T-helper 17 cell (primary cell): ENCODE measurements at places on chromosomes 3 and 15. TPM values are rescaled to one million over a fixed set of nuclear protein-coding genes. Genes with fewer than 3 reads are reported as not detected.

RASL12 gene
- not detected for total RNA-seq

TGM5 gene
- total RNA-seq = not detected

SSR3 gene
- total RNA-seq = 93.4 TPM

DNA sequence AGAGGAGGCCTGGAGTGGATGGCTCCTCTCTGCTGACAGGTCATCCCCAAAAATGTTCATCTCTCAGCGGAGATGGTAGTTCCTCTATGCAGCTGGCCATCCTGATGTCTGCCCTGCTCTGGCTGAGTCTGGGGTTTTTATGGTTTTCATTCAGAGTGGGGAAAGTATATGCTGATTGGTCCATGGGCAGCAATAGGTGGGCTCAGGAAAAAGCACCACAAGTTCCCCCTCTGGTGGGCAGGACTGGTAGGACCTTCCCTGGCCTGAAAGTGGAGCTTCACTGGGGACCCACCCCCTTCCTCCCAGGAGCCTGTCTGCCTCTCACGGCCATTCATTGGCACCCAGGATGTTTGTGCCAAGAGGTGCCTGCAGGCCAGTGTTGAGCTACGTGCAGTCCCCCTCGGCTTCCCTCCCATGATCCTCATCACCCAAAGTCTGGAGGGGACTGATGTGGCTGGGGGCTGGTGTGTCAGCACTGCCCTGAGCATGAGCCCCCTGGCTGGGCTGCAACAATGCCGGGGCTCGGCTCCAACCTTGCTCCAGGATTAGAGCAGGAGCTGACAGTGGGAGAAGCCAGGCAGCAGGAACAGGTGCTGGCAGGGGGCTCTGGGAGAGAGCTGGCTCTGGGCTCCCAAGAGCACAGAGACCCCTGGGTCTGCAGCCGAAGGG lies 13.1 kb upstream of the BLOC1S6 start:
- no peak for DNase-seq
- no peak overlapping the region for H3K4me3 ChIP-seq
- no peak overlapping the region for H3K27ac ChIP-seq
- peaks cover 48% of the 10 kb centered on the region for H3K27me3 ChIP-seq
- peaks cover 4% of the 10 kb centered on the region for H3K36me3 ChIP-seq
- H3K4me1 ChIP-seq = no peaks in the 10 kb centered on the region

DNA sequence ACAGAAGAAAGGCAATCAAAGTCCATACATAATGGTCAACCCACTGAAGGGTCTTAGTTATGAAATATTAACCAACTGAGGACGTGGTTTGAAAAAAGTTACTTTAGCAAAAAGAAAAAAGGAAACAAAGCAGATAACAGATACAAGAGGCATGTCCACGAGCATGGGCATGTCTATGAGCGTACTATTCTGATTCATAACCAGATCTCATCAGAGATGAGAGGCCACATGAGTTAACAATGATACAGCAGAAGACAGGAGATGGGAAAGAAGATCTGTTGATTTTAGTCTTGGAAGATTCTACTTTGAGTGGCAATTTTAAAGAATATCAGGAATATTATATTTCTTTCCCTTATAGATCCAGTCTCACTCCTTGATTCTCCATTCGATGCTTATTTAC lies 262.9 kb upstream of the SLITRK3 start:
- H3K36me3 ChIP-seq = no peaks in the 10 kb centered on the region
- H3K4me1 ChIP-seq = no peaks in the 10 kb centered on the region
- H3K27ac ChIP-seq = no peak overlapping the region
- no peak overlapping the region for H3K4me3 ChIP-seq
- no peak for DNase-seq
- no peaks in the 10 kb centered on the region for H3K27me3 ChIP-seq

- no peak overlapping the region for H3K27ac ChIP-seq
- H3K36me3 ChIP-seq = no peaks in the 10 kb centered on the region
- no peaks in the 10 kb centered on the region for H3K4me1 ChIP-seq
- no peak overlapping the region for H3K4me3 ChIP-seq
Observed at GRCh38 chr3:117567382-117567781, 857.8 kb downstream of the TUSC7 start.

DNA sequence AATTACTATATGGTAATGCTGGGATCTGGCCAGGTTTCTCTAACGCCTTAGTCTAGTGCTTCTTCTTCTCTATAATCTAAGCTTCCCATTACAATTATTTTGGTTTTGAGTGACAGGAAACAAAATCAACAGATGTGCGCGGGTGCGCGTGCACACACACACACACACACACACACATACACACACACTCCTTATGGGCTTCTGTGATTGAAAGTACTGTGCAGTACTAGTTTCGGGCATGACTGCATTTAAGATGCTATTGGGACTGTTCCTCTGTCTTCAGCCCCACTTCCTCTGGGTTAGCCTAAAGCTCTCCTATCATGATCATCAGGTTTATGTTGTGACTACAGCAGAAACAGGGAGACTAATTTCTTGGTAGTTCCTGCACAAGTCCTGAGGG lies 32.2 kb downstream of the EPHB1 start:
- DNase-seq = no peak
- peaks cover 2% of the 10 kb centered on the region for H3K4me1 ChIP-seq
- no peak overlapping the region for H3K27ac ChIP-seq
- H3K4me3 ChIP-seq = no peak overlapping the region
- no peaks in the 10 kb centered on the region for H3K36me3 ChIP-seq
- peaks cover 6% of the 10 kb centered on the region for H3K27me3 ChIP-seq

DNA sequence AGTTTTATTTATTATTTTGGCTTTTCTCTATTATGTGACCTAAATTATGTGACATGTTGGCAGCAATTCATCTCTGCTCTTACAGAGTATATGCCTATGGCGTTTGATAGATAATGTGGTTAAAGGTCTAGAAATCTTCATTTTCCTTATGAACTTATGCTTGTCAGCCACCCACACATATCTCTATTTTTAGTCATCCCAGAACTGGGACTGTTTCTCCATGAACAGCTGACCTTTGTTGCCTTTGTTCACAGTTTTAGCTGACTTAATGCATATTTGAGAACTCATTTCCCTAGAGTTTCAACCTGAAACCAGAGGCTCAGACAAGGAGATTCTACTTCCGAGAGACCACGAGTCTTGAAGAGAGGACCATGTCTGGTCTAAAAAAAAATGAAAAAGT lies 176.5 kb downstream of the RAP2B start:
- no peaks in the 10 kb centered on the region for H3K36me3 ChIP-seq

GRCh38 chr3:145422556-145422955 lies 738.4 kb downstream of the PLOD2 start:
- no peaks in the 10 kb centered on the region for H3K4me1 ChIP-seq
- DNase-seq = no peak
- H3K4me3 ChIP-seq = no peak overlapping the region
- no peak overlapping the region for H3K27ac ChIP-seq
- no peaks in the 10 kb centered on the region for H3K36me3 ChIP-seq

GRCh38 chr3:36957862-36958686 lies 13.2 kb upstream of the TRANK1 start:
- no peak for DNase-seq
- no peaks in the 10 kb centered on the region for H3K36me3 ChIP-seq
- H3K4me1 ChIP-seq = peaks cover 13% of the 10 kb centered on the region

- no peak overlapping the region for H3K27ac ChIP-seq
- H3K27me3 ChIP-seq = peaks cover 5% of the 10 kb centered on the region
- no peaks in the 10 kb centered on the region for H3K36me3 ChIP-seq
- no peak for DNase-seq
- no peak overlapping the region for H3K4me3 ChIP-seq
Observed at GRCh38 chr3:99551520-99551919, 86.9 kb upstream of the COL8A1 start.

GRCh38 chr3:130014526-130014925 lies 40.0 kb downstream of the TRH start:
- no peak overlapping the region for H3K4me3 ChIP-seq
- H3K27me3 ChIP-seq = peaks cover 36% of the 10 kb centered on the region
- no peak overlapping the region for H3K27ac ChIP-seq

DNA sequence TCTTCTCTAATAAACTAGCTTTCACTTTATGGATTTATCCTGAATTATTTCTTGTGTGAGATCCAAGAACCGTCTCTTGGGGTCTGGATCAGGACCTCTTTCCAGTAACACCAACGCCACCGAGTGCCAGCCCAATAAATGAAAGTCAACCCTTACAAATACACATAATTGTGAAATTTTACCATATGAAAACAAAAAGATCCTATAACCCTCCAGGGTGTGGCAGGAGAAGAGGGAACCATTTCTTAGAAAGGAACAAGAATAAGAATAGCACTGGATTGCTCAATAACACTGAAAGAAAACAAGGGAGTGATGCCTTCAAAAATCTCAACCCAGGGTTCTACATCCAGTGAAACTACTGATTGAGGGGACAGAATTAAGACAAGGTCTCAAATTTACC lies 51.6 kb upstream of the ACKR4 start:
- peaks cover 4% of the 10 kb centered on the region for H3K4me1 ChIP-seq
- no peak for DNase-seq
- no peaks in the 10 kb centered on the region for H3K27me3 ChIP-seq
- no peaks in the 10 kb centered on the region for H3K36me3 ChIP-seq
- no peak overlapping the region for H3K4me3 ChIP-seq

DNA sequence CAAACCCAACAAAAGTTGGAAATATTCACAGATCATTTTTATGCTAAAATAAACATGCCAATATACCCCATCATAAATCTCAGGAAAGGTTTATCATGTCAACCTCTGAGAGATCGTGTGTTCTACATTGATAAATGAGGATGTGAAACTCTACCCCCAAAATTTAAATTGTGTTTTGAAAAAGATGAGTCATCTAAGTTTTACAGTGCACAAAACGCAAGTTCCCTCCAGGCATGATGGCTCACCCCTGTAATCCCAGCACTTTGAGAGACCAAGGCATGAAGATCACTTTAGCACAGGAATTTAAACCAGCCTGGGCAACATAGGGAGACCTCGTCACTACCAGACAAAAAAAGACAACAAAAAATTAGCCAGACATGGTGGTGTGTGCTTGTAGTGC lies 1487.0 kb upstream of the GBE1 start:
- H3K36me3 ChIP-seq = no peaks in the 10 kb centered on the region
- H3K4me1 ChIP-seq = no peaks in the 10 kb centered on the region
- H3K27me3 ChIP-seq = no peaks in the 10 kb centered on the region
- DNase-seq = no peak

DNA sequence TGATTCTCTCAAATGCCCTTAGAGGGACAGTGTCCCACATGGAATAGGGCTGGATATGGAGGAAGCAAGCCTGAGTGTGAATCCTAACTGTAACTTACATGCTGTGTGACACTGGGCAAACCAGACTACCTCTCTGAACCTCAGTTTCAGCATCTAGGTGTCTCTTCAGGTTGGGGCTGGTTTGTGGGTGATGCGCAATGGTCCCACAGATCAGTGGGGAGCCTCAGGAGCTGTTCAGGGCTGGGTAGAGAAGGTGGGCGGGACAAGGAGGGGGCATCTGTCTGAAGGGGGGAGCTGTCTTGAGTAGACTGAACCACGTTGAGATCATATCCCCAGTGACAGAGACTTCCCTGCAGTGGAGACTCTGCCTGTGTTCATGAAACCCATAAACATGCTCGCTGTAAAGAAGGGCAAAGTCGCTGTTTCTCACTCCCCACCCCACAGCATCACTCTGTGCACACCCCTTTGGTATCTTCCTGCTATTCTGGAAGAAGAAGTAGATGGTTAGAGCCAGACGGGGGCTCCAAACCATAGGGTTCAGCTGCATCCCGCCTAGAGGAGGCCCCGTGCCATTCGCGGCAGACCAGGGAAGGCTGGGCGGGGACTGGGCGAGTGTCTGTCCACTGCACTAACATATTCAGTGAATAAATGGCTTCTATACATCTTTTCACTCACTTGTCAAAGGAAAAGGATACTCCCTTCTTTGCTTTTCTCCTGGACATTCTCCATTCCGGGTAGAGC lies 28.4 kb downstream of the SRPRB start:
- H3K27ac ChIP-seq = no peak overlapping the region
- peaks cover 6% of the 10 kb centered on the region for H3K4me1 ChIP-seq
- H3K4me3 ChIP-seq = no peak overlapping the region

DNA sequence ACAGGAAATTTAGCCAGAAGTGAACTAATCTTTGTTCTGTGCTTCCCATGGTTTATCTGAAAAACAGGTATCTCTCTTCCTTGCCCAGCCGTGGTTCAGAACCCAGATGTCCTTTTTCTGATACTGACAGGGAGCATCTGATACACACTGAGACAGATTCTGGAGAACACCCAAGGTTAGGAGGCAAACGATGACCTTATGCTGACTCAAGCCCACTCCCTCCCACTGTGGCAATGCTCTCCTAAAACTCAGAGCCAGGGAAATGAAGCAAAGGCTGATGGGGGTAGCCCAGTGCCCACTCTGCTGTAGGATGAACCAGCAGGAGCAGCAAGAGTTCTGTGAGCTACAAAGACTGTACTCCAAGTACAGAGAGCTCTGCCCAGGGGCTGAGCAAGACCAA lies 225.1 kb downstream of the NTRK3 start:
- no peaks in the 10 kb centered on the region for H3K4me1 ChIP-seq
- DNase-seq = no peak
- no peaks in the 10 kb centered on the region for H3K36me3 ChIP-seq
- no peak overlapping the region for H3K4me3 ChIP-seq

DNA sequence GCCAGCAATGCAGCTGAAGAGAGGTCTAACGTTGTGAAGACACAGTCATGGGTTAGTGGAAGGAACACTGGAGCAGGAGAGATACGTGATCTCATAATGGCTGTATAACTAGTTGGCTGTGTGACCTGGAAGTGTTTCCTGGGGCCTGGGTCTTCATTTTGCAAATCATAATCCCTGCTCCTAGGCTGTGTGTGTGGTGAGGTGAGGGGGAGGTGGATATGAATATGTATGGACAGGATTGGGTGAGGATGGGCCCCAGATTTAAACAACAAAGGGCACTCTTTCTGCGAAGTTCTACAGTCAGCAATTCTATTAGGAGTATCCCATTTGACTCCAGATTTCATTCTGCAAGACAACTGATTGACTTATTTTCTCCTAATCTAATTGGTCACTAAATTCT lies 41.3 kb downstream of the ANKRD28 start:
- H3K4me3 ChIP-seq = no peak overlapping the region
- no peaks in the 10 kb centered on the region for H3K27me3 ChIP-seq
- peaks cover 14% of the 10 kb centered on the region for H3K36me3 ChIP-seq
- peaks cover 35% of the 10 kb centered on the region for H3K4me1 ChIP-seq
- peak overlapping the region; percentile 74 for H3K27ac ChIP-seq
- no peak for DNase-seq

DNA sequence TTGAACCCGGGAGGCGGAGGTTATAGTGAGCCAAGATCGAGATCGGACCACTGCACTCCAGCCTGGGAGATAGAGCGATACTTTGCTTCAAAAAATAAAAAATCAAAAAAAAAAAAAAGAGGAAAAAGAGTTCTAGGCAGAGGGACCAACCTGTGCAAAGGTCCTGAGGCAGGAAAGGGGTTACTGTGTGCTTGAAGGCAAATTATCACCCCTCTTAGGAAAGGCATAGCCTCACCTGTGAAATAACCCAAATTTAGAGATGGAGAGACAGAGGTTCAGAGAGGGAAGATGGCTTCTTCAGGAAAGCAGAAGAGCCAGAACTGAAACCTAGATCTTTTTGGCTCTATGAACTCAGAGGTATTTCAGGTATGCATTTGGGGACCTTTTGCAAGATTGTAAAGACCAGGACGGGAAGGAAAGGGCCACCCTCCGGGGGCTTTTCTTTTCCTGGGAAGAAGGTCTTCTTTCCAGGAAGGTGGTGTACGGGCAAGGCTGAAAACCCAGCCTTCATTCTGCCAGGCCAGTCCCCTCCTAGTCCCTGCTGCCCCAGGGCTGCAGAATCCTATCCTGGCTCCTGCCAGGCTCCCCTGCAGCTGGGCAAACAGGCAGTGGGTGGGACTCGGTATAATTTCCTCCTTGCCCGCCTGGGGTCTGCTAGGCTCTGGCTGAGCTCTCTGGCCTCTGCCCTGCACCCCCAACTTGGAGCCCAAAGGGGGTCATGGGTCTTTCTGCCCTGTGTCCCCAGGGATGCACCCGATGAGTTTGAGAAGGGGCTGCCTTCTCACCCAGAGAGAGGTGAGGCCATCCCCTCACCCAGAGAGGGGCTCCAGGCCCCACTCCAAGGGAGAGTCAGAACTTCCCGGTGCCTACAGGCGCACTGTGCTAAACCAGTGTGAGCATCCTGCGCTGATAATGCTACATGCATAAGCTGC lies 14.4 kb upstream of the CSK start:
- H3K4me3 ChIP-seq = no peak overlapping the region
- H3K4me1 ChIP-seq = peaks cover 9% of the 10 kb centered on the region
- H3K36me3 ChIP-seq = no peaks in the 10 kb centered on the region
